ENCODE measurements at places on chromosomes 1 and 21.

DNA sequence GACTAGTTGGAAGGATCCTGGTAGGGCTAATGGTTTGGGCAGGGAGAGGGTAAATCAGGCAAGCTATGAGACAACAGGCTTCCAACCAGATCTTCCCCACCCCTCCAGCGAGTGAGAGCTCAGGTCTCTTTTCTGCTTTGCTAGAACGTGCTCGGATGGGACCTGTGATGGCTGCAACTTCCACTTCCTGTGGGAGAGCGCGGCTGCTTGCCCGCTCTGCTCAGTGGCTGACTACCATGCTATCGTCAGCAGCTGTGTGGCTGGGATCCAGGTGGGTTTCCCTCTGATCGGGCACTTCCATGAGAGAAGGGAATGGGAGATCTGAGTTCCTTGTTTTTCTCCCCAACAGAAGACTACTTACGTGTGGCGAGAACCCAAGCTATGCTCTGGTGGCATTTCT is 14.0 kb upstream of the SARS1 start:
- DNase-seq: no peak
- H3K27ac ChIP-seq: no peak overlapping the region
- no peaks in the 10 kb centered on the region for H3K36me3 ChIP-seq
- H3K4me1 ChIP-seq: peaks cover 8% of the 10 kb centered on the region
- H3K27me3 ChIP-seq: peaks cover 2% of the 10 kb centered on the region
- H3K4me3 ChIP-seq: no peak overlapping the region

- H3K36me3 ChIP-seq: no peaks in the 10 kb centered on the region
- no peak overlapping the region for H3K4me3 ChIP-seq
- no peak overlapping the region for H3K27ac ChIP-seq
Measured at GRCh38 chr1:178939338-178940067, 68.6 kb upstream of the ANGPTL1 start.

GRCh38 chr1:98427664-98428063 is 233.9 kb upstream of the SNX7 start:
- peaks cover 40% of the 10 kb centered on the region for H3K4me1 ChIP-seq
- no peaks in the 10 kb centered on the region for H3K27me3 ChIP-seq
- peak overlapping the region; percentile 11 for H3K4me3 ChIP-seq
- no peak for DNase-seq
- peak overlapping the region; percentile 87 for H3K27ac ChIP-seq

- H3K4me1 ChIP-seq: no peaks in the 10 kb centered on the region
- no peak overlapping the region for H3K4me3 ChIP-seq
- no peaks in the 10 kb centered on the region for H3K27me3 ChIP-seq
- H3K27ac ChIP-seq: no peak overlapping the region
- no peaks in the 10 kb centered on the region for H3K36me3 ChIP-seq
Measured at GRCh38 chr21:45802425-45802824, 158.9 kb downstream of the PCBP3 start.

- H3K4me3 ChIP-seq: no peak overlapping the region
- DNase-seq: no peak
- no peaks in the 10 kb centered on the region for H3K4me1 ChIP-seq
- no peaks in the 10 kb centered on the region for H3K27me3 ChIP-seq
Measured at GRCh38 chr21:18298228-18298627, 53.6 kb downstream of the CHODL start.
